ENCODE measurements at places on chromosomes 13 and 19.

DNA sequence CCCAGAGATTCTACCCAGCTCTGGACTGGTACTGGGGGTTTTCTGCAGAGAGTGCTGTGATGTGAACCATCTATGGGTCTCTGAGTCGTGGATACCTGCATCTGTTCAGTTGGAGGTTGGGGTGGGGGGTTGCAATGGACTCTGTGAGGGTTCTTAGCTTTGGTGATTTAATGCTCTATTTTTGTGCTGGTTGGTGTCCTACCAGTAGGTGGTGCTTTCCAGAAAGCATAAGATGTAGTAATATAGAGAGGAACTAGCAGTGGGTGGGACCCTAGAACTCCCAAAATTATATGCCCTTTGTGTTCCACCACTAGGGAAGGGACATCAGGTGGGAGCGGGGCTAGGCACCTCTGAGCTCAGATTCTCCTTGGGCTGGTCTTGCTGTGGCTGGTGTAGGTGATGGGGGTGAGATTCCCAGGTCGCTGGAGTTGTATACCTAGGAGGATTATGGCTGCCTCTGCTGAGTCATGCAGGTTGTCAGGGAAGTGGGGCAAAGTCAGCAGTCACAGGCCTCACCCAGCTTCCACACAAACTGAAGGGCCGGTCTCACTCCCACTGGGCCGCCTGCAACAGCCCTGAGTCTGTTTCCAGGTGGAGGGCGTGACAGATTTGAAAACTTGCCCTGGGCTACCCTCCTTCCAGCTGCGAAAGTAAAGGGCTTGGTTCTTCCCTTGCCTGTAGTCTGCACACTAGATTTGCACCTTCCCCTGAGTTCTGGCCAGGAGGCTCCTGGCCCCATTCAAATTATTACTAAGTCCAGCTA, 573.0 kb upstream of the SLITRK1 start:
- DNase-seq: no peak

- no peak for DNase-seq
These were observed 517.2 kb upstream of the SPRY2 start for GRCh38 chr13:80858131-80858530.

DNA sequence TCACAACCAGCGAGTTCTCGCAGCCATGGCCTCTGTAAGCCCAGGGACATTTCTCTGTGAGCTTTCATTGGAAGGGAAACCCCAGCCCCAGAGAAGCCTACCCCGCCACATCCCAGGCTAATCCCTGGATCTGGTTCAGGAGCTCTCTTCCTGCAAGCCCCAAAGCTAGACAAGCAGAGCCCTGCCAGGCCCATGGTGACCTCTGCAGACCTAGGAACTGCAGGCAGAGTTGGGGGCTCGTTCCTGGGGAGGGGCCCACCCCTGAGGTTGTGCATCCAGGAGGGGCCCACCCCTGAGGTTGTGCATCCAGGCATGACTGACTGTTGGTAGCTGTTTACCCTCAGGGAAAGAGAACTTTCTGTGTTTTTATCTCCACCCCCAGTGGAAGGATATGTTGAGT, 21.7 kb downstream of the KCTD15 start:
- no peak for DNase-seq

GRCh38 chr13:51564671-51565070, 19.6 kb upstream of the WDFY2 start:
- DNase-seq: no peak

GRCh38 chr13:50158385-50159165, 143.3 kb downstream of the KCNRG start:
- DNase-seq: no peak

- no peak for DNase-seq
These were observed 4.3 kb downstream of the TBC1D17 start for GRCh38 chr19:49881672-49882394.

GRCh38 chr13:24516919-24517318, 4.3 kb upstream of the PARP4 start:
- DNase-seq: no peak

DNA sequence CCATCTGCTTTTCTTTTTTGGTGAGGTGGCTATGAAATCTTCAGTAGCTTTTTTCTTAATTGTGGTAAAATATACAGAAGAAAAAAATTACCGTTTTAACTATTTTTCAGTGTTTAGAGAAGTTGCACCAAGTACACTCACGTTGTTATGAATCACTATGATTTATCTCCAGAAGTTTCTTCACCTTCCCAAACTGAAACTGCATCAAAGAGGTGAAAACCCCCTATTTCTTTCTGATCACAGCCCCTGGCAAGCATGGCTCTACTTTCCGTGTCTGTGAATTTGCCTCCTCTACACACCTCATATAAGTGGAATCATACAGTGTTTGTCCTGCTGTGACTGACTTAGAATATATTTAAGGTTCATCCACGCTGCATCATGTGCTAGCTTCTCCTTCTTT, 15.6 kb upstream of the SIGLEC10 start:
- no peak for DNase-seq

DNA sequence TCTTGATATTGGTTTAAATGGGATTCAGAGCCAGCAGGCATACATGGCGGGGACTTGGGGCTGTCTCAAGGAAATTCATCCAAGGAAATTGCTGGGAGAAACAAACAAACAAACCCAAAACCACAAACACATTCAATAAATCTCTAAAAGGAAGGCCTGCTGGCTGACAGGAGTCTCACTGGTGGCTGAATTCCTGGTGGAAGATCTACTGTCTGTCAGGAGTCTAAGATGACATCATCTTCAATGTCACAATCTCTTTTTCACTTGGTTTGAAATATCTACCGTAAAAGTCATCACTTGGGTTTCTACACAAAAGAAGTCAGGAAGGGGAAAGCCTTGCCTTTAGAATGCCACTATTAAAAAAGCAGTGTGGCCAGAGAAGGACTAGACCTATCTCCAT, 87.9 kb downstream of the KLF5 start:
- no peak for DNase-seq

- DNase-seq: no peak
These were observed 77.2 kb downstream of the KLF12 start for GRCh38 chr13:74056801-74057542.

GRCh38 chr13:106376401-106377112, 158.9 kb downstream of the EFNB2 start:
- DNase-seq: peak; percentile 87

GRCh38 chr13:98892821-98893220, 85.0 kb downstream of the DOCK9 start:
- DNase-seq: peak; percentile 23

DNA sequence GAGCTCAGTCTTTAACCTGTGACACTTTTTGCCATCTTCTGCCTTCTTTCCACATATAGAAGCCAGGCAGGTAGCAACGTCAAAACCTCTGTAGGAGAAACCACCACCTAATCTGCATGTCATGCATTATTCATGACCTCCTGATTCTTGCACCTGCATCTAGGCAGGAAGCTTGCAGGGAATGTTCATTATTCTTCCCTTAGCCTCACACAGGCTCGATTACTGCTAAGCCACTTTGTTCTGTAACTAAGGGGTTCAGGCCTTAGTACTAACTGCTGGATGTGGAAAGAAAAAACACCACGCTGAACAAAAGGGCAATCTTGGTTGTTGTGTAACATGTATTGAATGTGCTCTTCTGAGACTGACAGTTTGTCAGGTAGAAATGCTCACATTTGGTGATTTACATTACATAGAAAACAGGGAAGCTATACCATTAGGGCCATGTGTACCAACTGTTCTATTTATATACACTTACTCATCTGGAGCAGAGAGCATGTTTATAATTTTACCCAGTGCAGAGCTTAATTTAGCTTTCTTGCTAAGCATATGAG, 366.9 kb downstream of the KLF12 start:
- DNase-seq: peak; percentile 39

- DNase-seq: no peak
These were observed 39.1 kb downstream of the USP12 start for GRCh38 chr13:27132538-27132937.

- DNase-seq: peak; percentile 89
These were observed 182.7 kb upstream of the TSC22D1 start for GRCh38 chr13:44758630-44759383.

DNA sequence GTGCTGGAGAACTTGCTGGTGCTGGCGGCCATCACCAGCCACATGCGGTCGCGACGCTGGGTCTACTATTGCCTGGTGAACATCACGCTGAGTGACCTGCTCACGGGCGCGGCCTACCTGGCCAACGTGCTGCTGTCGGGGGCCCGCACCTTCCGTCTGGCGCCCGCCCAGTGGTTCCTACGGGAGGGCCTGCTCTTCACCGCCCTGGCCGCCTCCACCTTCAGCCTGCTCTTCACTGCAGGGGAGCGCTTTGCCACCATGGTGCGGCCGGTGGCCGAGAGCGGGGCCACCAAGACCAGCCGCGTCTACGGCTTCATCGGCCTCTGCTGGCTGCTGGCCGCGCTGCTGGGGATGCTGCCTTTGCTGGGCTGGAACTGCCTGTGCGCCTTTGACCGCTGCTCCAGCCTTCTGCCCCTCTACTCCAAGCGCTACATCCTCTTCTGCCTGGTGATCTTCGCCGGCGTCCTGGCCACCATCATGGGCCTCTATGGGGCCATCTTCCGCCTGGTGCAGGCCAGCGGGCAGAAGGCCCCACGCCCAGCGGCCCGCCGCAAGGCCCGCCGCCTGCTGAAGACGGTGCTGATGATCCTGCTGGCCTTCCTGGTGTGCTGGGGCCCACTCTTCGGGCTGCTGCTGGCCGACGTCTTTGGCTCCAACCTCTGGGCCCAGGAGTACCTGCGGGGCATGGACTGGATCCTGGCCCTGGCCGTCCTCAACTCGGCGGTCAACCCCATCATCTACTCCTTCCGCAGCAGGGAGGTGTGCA, 587 bp downstream of the S1PR4 start:
- DNase-seq: no peak

GRCh38 chr19:17370026-17370587, 7.0 kb downstream of the PLVAP start:
- no peak for DNase-seq

GRCh38 chr13:21999666-22000065, 328.8 kb downstream of the FGF9 start:
- DNase-seq: no peak

- no peak for DNase-seq
These were observed 16.9 kb downstream of the MED26 start for GRCh38 chr19:16611121-16611520.

DNA sequence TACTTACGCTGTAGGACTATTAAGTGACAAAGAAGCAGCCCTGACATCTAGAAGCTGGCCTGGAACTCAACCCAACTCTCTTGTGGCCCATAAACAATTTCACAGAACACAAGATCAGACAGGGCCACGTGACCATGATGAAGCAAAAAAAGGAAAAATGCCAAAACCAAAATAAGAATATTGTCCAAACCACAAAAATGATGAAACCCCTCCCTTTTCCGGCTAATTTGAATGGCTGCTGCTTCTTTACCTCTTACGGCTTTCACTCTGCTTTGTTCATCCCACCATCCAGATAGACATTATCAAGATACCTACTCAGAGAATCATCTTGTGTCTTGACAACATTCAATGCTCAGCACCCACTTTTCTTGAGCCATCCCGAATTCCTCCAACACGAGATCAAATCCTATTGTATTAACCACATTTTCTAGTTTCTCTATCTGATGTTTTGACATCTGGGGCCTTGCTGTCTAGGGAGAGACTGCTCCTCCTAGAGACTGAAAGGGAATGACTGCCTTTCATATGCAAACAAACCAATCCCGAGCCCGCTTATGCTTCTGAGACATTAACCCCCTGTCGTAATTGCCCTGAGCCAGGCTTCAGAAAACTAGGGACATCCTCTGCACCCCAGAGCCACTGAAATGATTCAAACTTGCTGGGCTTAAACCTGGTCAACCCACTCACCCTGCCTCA, 186.3 kb downstream of the TDRD3 start:
- no peak for DNase-seq

- no peak for DNase-seq
These were observed 19.9 kb downstream of the LRFN3 start for GRCh38 chr19:35955881-35956634.

DNA sequence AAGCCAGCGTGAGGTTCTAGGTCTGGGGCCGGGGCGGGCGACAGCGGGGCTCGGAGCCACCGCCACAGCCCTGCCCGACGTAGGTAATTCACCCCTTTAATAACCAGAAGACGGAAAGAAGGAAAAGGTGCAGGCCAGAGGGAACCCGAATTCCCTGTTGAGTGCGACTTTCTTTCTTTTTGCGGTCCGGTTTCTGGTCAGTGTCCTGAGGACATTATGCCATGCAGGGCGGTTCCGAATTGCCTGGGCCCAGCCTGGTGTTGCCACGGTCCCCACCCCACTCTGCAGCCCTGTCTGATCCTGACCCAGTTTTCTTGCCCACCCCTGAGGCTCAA, 18.4 kb upstream of the TFDP1 start:
- DNase-seq: no peak

DNA sequence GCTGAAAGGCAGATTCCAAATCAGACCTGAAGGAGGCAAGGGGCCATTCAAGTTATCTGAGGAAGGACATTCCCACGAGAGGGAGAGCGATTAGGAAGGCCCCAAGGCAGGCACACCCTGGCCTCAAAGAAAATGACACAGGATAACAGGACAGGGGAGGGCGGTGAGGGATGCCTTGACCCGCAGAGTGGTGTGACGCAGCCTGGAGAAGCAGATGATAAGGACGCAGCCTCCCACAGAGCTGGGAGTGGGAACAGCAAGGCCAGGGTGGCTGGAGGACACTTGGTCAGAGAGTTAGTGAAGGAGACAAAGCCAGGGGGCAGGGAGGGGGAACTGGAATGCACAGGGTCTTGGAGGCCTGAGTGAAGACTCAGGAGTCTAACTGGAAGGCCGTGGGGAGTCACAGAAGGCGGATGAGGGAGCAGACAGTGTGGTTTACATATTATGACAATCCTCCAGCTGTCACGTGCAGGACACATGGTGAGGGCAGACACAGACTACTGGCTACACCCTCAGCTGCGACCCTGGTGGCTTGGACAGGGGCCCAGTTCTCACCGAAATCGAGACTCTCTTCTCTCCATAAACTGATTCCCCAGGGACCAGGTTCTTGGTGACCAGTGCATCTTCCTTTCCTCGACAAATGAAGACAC, 5.8 kb upstream of the DYRK1B start:
- DNase-seq: peak; percentile 22

DNA sequence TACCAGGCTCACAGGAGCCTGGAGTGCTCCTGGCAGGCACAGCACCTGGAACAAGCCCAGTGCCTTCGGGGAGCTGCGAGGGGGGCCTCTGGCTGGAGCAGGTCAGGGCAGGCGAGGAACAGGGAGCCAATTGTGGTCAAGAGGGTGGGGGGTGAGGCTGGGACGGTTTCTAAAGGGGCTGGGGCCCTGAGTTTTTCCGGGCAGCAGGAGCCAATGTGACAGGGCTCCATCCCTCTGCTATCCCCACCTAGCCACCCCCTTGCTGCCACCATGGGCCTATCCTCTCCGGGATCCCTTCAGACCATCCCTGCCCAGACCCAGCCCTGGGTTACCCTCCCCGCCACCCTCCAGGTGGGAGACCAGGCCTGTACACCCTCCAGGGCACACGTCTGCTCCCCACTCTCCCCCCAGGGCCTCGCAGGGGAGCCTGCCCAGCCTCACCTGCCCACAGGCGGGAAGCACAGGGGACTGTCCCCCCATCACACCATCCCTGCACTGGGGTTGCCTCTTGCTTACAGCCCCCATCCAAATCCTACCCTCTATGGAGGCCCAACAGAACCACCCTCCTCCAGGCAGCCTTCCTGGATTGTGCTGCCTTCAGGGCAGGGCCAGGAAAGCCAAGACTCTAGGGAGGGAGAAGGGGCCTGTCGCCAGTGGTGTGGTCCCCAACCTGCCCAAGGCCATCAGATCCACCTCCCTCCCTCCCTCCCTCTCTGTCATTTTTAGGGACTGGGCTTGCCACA, 121.0 kb downstream of the URI1 start:
- no peak for DNase-seq

- no peak for DNase-seq
These were observed 7.6 kb upstream of the ECH1 start for GRCh38 chr19:38838986-38839761.

Data from foreskin fibroblast (primary cell).